ENCODE measurements at places on chromosomes 12 and 14. TPM values are rescaled to one million over a fixed set of nuclear protein-coding genes. Genes with fewer than 3 reads are reported as not detected.

C12orf42 gene
- 0.13 TPM for total RNA-seq

BDKRB1 gene
- not detected for total RNA-seq

TMEM52B gene
- total RNA-seq = not detected

DNA sequence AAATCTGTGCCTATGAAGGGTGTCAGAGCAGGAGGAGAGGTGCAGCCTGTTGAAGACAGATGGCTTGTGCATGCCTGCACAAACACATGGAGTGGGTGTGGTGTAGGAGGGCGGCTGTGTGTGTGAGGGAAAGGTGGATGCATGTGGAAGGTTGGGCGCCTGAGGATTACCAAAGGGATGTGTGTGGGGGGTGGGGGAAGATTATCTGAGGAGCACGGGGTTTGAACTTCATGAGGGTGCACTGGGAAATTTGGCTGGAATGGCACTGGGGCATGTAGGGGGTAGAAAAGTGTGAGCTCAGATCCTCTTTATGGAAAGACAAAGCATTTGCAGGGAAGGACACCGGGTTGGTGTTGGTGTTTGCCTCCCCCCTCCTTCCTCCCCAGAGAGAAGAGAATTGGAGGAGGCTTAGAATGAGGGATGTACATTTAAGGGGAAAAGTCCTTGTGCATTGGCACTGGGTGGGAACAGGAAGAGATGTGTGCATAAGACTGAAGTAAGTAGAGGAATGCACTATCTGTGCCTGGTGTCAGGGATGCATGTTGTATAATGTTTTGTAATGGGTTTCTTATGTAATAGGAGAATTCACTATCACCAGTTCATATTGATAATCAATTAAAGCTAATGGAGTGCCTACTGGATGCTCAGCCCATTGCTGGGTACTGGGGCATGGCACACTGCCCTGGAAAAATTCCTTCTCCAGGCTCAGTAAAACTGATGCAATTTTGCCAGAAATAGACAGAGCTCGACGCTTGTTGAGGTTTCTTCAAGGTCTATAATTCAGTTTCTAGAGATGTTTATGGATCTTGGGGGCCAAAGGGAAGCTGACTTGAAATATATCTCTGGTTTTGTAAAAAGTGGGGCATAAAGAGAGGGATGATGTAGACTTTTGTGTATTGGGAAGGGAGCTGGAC is 3.0 kb downstream of the NTF3 start:
- no peak for DNase-seq

NKX2-1 gene
- not detected for total RNA-seq

DNA sequence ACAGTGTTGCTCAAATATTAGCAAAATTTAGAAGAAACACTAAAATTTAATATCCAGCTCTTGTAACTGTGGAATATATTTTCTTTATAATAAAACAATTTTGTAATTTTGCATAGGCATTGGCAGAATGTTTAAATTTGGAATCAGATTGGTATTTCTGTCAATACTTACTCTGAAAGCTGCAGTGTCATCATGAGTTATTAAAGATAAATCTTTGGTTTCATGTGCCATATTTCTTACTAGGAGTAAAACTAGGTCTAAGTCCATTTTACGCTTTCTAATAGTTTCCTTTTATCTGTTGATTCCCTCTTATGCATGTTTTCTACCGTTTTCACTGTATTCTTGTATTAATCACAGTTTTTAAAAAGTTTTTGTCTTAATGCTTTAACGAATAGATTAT is 49.7 kb downstream of the CCDC91 start:
- no peak for DNase-seq

DNA sequence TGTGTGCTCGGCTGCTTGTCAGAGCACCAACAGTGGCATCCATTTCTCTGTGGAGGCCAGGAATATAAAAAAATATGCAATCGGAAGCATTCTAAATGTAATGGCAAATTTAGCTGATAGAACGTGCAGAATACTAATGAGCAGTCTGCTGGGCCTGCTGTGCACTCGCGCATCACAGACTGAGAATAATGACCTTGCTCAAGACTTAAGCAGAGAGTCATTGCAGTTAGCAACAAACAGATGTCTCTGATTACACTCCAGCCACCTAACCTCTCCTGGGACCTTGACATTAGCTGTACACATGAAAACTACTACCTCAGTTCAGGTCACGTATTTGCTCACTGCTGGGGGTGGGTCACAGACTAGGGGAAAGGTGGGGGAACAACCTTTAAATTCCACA is 269.2 kb upstream of the DAAM1 start:
- no peak for DNase-seq

DNA sequence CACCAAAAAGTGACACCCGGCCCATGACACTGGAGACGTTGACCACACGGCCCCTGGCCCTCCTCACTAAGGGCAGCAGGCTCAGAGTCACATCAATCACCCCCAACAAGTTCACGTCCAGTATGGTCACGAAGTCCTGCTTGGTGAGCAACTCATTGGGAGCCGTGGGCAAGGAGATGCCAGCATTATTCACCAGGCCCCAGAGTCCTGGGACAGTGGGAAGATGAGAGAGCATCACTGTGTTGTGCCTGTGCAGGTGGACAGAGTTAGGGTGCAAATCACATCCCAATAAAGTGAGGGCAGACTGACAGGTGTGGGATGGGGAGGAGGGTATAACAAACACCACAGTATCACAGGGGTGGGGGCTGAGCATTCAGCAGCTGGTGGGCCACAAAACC is 2.5 kb downstream of the RDH16 start:
- DNase-seq = no peak

All from dermis microvascular lymphatic vessel endothelial cell (primary cell).